ENCODE measurements at places on chromosomes 12 and 14.

DNA sequence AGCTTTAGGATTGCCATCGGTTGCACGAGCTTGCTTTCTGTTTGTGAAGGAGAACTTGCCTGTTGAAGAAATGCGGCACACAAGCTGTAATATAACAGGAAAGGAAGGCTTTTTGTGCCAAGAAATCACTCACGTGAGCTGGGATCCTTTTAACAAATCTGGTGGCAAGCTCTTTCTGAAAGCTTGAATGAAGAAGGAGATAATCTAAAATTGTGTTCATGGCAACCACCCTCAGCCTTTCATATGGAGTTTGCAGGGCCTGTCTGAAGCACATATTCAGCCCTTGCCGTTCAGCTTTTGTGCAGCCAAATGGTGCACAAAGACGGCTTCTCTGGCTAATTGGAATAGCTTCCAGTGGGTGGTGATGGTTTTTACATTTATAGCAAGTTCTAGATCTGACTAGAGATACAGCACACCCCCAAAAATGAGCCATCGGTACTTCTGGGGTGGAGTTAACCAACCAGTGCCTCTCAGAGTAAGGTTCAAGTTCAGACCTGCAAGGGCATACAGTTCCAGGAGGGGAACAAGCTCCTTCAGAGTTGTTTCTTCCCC lies 107.4 kb downstream of the AEBP2 start:
- no peak for DNase-seq

- no peak for DNase-seq
These were observed 81.7 kb downstream of the IFNG-AS1 start for GRCh38 chr12:68070957-68071356.

DNA sequence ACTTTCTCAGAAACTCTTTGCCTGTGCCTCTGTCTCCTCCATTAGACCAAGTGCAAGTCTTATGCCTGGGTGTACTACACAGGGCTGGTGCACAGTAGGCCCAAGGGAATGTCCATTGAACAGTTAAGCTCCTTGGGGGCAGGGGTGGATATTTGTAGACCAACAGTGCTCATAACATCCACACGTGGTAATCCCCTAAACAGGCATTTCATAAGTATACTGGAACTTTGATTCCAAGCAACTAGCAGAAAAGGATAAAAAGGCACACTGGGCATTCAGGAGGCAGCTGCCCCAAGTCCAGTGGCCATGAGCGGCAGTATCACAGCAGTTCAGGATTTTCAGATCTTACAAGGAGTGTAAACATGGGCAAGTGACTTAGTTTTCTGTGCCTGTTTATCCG lies 16.8 kb downstream of the NUAK1 start:
- no peak for DNase-seq

- no peak for DNase-seq
These were observed 286.7 kb upstream of the GRIP1 start for GRCh38 chr12:66965621-66966020.

Measured in breast epithelium (tissue), 4 donors.